ENCODE measurements at places on chromosomes 3 and 15.

DNA sequence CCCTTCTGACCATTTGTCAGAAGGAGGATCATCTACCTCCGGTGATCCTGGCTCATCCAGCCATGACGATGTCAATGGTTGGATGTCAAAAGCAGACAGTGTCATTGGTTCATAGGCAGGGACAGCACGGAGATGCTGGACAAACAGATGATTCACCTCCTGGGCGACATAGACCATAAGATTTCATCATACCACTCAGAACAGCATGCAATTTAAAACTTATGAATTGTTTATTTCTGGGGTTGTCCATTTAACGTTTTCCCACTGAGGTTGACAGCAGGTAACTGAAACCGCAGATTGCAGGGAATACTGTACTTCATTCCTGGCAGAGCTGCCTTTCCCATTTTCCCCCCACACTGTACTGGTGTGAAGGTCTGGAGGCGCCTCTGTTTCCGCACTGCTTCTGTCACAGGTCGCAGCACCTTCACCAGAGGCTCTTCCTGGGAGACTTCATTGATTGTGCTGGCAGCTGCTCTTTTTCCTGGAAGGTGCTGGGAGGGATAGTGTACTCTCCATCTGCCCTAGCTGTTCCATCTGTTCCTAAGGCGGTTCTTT lies 32.5 kb upstream of the TMOD3 start:
- no peak for DNase-seq

DNA sequence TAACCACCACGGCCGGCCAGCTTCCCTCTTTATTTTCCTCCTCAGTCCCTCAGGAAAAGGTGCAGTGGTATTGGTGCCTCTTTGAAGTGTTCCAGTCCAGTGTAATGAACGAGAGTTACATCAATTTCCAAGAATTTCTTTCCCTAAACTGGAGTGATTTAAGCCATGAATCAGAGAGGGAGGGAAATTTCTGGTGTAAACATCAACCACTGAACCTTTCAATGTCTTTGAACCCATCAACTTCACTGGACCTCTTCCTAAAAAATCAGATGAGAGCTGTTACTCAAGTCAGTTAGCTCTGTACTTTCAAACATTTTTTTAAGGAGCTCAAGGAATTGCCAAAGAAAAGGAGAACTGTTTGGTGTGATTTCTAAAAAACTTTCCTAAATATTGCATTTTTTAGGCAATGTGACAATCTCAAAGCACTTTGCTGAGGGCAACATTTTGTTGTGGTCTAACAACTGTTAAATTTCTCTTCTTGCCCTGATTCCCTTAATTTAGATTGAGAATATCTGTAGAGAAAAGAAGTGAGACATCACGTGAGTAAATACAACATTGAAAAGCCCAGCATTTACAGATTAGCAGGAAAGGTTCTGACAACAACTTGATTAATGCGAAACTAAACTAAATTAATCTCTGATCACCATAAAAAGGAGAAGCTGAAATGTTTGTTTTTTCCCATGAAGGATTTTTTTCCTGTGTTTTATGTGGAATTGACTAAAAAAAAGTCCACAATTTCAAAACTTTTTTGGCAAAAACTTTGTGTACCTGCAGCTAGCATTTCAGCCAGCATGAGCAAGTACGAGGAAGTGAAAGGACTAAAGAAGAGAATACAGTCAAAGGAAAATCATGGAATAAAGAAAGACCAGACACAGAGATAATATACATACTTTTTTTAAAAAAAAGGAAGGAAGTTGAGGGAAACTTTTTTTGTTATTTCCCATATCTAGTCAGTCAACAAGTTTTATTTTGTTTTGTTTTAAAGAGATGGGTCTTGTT lies 9.1 kb upstream of the DAZL start:
- DNase-seq, result no peak

- DNase-seq, result no peak
Observed at GRCh38 chr15:85925649-85926237, 131.0 kb upstream of the KLHL25 start.

GRCh38 chr3:64816355-64816754 lies 128.6 kb upstream of the ADAMTS9 start:
- DNase-seq, result no peak

DNA sequence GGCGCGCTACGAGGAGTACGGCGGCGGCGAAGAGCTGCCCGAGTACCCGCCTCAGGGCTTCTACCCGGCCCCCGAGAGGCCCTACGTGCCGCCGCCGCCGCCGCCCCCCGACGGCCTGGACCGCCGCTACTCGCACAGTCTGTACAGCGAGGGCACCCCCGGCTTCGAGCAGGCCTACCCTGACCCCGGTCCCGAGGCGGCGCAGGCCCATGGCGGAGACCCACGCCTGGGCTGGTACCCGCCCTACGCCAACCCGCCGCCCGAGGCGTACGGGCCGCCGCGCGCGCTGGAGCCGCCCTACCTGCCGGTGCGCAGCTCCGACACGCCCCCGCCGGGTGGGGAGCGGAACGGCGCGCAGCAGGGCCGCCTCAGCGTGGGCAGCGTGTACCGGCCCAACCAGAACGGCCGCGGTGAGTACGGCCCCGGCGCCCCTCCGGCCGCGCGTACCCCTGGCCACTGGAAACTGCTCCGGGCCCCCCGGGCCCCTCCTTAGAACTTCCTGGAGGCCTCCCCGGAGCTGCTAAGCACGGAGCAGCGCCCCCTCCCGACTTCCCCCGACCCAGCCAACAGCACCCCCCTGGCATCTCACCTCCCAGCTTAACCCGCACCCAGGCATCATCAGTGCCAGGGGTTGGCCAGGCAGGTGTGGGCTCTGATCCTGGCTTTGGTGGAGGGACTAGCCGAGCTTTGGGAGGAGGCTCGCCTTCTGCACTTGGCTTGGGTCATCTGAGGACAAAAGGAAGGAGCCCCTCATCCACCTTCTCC lies 1.4 kb downstream of the LOXL1 start:
- DNase-seq, result no peak

DNA sequence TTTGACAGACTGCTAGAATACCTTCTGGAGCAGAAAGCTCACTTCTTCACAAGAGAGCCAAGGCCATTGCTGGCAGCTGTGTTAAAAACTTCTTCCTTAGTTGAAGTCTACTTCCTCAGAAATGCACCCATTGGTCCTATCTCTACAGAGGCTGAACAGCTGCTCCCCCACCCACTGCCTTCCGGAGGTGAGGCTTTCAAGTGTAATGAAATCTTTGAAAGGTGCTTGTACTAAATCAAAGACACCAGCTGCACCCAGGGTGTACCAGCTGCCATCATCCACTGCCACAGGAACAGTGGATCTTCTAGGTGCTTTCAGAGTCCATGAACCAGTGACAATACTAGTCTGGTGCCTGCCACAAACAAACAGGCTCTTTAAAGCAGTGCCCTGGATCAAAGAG lies 26.4 kb upstream of the HERC1 start:
- DNase-seq, result no peak

DNA sequence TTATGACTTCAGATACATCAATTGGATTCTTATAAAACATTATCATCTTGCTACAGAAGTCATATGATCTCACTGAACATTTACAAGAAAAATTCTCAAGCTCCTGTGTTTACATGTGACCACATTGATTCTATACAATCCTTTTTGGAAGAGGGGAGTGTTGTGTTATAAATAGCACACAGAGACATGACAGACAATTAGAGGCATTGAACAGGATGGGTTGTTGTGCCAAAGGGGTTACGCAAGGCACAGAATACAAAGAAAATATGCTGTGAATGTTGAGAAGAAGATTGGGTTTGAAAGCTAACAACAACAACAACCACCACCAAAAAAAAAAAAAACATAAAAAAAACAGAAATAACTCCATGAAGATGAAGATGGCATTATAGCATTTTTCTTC lies 32.5 kb upstream of the TBL1XR1 start:
- DNase-seq, result no peak

DNA sequence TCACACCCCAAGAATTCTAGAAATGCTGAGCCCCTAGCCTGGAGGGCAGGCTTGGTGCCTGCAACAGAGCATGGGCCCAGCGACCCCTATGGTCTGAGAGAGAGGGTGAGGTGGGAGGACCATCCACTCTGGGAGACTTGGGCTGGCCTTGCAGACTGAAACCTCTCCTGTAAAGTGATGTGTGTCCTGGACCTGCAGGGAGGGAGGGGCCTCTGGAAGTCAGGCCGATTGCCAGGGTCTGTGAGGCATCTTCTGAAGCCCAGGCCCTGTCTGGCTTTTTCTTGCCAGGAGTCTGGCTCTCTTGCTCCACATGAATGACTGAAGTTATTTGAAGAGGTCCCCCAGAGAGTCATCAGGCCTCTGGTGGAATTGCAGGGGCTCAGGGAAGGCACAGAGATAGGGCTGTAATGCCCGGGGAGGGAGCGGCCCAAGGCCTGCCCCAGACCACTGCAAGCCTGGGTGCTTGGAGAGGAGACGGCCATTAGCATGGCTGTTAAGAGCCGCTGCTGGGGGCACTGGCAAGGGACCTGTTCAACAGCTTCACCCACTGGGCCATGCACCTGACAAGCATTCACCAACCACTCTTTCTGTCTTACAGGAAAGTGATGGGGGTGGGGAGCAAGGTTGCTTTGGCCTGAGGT lies 56.0 kb upstream of the CHRNA7 start:
- no peak for DNase-seq

DNA sequence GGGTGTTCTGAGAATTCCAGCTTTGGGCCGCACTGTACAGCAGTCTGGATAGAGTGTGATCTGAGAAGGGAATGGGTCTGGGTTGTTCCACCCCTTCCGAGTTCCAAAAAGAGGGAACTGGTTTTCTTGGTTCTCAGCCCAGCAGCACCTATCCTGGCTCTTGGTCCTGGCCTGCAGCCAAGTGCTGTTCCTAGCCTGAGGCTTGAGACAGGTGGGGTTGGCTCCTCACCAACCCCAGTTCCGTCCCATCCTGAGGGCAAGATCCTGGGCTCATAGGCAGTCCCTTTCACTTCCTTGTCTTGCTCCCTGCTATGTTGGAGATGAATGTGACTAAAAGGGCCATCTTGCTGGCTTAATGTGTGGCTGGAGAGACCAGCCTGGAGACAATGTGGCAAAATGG lies 15.2 kb downstream of the IVD start:
- no peak for DNase-seq

DNA sequence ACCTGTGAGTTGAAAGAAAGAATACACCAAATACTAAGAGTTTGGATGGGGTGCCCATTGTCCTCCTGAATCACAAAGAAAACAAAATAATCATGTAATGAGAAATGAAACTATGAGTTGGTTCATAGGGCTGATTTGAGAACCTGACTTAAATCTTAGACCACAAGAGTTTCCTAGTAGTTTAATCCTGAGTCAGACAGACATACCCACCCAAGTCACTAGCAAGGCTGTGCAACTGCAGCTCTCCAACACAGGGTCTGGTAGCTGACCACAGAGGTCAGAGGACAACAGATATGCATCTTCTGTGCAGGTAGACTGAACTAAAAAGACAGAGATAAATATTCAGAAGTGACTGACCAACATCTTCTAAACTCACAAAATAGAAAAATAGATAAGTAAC lies 296.3 kb upstream of the TMCO5A start:
- no peak for DNase-seq

DNA sequence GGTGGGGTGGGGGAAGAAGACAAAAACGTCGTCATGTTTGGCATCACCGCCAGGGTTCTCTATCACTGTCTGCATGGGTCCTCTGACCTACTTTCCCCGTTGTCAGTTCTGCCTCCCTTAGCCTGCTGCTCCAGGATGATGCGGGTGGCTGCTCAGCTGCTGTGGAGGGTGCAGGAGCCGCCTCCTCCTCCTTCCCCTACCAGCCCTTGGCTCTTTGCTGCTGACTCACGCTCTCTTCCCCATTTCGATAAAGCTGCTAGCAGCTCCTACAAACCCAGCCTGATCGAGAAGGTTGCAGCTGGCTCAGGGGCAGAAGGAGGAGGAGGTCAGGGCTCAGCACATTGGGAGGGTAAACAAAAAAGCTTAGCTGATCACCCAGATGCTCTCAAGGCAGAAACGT lies 49.5 kb upstream of the SEC13 start:
- no peak for DNase-seq

DNA sequence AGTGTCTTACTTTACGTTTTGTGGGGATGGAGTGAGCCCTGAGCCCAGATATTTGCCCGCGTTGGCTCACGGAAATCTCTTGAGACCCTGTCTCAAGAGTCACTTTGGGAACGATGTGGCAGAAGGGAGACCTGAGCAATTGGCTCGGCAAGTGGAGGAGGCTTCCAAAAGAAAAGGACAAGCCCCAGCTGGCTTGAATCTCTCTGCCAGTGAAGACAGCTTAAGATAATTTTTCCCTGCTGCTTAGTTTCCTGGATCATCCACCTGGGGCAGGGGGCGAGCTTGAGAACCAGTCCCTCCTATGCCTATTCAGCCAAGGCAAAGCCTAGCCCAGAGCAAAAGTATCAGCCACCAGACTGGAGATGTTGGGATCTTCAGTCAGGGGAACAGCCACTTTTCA lies 708 bp downstream of the SEC22A start:
- no peak for DNase-seq

DNA sequence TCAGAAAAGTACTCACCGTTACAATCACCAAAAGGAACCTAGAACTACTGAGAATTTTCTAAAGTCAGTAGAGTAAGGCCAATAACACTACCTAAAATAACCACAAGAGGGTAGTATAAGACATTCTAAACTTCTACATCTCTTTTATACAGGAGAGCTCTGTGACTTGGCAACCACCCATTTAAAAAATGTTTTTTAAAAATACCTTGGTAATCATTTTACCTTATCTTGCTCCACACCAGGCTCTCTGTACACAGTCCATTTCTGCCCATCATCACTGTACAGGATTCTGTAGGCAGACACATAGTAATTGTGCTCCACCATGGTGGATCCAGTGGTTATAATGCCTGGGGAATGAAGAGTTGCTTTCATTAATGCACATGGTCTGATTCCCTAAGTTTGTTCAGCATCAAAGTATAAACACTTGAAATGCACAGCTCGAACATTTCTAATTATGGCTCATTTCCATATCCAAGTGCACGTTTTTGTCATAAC lies 54.5 kb downstream of the ST3GAL6 start:
- DNase-seq, result peak; percentile 38

DNA sequence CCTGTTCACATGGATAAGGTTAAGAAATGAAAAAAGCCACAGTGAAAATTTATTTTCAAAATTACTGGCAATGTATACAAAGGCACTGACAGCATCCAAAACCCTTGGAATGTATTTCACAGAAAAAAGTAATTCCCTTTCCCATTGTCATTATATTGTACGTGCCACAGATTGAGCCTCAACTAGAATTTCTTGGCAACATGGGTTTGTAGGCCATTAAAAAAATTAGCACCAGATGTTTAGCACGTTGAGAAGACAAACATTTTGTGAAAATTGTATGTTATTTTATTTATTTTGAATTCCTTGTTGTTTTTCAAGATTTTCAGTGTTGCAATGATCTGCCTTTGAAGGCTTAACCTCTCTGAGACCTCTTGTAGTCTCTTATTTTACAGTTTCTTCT lies 76.3 kb upstream of the EPHB3 start:
- DNase-seq, result no peak
